Stomach (tissue), 19 donors: ENCODE measurements at places on chromosomes 1 and 21.

DNA sequence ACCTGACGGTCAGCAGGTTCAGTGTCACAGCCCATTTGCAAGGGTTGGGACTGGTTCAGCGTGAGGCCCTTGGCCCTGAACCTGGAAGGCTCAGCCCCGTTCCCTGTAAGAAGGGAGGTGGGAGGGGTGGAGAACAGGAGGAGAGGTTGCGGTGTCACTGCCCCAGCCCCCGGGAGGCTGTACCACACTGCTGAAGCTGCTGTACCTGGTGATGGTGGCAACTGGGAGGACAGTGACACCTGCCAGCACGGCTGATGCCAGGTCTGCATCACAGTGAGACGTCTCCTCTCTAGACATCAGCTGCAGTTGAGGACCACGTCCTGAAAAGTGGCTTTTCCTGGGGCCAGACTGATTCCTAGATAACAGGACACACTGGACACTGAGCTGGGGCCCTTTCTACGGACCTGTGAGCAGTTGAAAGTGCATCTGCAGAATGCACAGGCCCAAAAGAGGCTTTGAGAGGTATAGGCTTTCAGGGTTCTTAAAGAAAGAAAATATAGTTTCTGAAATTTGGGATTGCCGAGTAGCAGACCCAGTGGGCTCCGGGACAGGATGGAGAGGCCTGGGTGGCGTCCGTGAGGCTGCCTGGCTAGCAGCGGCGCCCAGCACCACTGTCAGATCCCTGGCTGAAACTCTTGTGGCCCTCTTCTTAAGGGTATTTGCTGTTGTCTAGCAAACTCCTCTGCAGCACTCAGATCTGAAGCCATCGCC lies 47.7 kb downstream of the COQ8A start:
- DNase-seq: no peak

DNA sequence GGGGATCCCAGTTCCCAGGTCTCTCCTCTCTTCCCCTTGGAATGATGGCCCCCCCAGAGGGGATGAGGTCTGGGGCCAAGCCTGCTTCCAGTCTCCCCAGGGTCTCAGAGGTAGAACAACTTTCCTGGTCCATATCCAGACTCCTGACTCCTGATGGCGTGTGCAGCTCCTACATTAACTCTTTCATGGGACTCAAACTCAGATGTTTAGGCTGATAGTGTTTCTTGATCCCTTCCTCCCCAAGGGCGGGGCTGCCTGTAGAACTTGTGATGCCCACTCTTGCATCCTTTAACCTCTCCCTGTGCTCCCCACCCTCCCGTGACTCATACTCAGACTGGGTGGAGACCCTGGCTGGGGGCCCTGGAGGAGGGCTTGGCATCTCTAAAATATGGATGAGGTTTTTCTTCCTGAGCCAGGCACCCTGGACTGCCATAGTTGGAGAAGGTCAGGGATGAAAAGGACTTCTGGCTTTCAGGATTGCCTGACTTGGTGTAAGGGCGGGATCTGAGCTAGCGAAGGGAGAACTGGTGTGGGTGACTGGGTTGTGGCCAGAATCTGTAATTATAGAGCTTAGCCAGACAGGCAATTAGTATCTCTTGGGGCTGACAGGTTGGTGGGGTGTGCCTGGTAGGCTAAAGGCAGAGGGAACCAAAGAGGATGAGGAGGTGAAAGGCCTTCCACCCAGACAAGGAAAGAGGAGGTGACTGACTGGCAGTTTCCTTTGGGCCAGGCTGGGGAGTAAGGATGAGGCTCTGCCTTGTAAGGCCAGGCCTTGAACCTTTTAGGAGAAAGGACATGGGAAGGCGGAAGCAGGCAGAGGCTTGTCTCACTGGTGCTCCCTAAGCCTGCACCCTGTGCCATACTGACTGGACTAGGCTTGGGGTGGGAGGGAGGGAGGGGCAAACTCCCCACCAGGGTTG lies 1.5 kb downstream of the ATP8B2 start:
- DNase-seq: no peak

- no peak for DNase-seq
Measured at GRCh38 chr1:215377746-215378145, 189.4 kb upstream of the KCTD3 start.

DNA sequence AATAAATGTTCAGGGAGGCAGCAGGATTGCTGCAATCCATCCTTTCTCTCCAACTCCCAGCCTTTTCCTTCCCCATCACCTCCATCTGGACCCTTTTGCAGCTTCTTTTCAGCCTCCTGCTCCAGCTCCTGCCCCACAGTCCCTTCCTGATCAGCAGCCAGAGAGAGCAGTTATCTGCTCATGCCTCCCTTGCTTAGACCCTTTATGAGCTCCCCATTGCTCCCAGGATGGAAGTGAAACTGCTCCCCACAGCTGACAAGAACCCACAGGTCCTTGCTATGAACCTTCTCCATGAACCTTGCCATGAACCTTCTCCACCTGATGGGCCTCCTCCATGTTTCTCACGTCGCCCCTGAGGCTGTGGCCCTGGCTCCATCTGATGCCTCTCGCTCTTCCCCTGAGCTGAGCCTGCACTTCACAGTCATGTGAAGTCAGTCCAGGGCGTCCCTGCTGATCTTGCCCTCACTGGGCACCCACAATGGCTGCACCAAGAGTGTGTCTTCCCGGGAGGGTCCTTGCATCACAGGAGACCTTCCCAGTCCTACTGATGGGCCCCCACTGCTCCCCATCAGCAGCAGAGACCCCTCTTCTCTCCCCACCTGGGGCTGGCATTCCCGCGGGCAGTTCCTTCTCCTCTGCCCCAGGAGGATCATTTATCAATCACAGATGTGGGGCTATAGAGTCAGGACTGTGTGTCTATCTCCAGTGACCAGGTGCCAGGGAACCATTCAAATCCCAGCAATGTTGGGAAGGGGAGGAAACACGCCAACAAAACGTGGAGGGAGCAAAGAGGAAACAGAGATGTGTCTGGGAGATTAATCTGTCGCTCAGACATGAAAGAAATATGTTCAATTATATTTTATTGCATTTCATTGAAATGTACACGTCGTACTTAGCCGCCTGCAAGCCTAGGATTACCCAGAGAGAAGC lies 73.1 kb downstream of the MATN1 start:
- no peak for DNase-seq

DNA sequence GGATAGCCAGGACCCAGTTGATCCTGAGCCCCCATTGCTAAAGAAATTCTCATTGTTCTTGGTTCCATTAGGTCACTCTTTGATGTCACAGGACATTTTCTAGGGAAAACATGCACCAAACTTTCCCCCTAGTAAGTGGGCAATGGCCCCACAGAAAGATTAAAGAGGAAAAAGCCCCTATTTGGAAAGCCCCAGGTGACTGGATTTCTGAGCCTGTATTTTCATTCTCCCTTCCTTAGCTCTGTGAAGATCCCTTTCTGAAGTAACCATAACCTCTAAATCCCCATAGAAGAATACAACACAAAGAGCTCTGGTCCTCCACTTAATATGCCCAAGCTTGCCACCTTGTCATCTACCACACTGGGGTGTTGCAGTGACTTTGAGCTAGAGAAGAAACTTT lies 232.3 kb upstream of the FGGY start:
- DNase-seq: no peak

DNA sequence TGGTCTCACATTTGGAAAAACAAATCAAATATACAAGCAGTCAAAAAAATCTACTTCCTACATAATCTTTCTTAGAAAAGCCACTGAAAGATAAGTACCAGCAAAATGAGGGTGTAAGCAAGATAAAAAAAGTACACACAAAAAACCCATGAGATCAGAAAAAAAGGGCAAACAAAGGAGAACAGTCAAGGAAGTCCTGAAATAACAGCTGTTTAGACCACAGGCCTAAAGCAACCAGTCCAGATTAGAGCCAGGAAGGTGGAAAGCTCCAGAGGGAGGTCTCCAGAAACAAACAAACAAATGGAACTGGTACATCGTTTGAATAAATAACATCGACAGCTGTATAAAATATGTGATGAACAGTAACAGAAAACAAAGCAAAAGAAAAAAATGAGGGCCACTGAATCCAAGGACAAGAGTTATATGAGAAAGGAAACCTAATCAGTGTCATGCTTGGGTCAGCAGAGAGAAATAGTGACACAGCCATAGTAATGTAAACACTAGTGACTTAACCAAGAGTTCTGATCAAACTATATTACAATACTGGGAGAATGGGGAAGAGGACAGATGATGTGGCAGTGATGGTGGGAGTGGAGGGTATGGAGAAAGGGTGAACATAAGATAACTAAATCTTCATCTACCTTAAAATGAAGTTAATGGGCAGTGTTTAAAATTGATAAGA lies 67.5 kb downstream of the NVL start:
- peak; percentile 32 for DNase-seq

DNA sequence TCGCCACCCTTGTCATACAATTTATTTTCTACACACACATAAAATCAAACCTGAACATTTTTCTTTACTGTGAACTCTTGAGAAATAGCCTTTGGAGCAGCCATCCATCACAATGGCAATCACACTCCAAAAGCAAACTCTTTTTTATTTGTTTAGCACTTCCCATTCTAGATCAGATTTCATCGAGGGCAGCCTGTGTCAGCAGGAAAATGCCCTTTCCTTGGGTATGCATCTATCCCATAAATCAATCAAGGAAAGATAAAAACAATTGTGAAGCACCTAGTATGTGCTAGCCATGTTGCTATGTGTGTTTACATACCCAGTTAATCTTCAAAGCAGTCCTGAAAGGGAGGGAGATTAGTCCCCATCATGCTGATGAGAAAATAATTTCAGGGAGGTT lies 484.1 kb upstream of the USP24 start:
- no peak for DNase-seq

- DNase-seq: no peak
Measured at GRCh38 chr1:244914761-244915160, 50.4 kb upstream of the HNRNPU start.

- DNase-seq: peak; percentile 6
Measured at GRCh38 chr1:187985897-187986654, 1157.3 kb downstream of the PLA2G4A start.

GRCh38 chr1:68230901-68231626 lies 1.3 kb downstream of the WLS start:
- DNase-seq: peak; percentile 45

GRCh38 chr1:233015965-233016364 lies 65.6 kb downstream of the NTPCR start:
- DNase-seq: no peak

GRCh38 chr1:233089251-233089650 lies 138.8 kb downstream of the NTPCR start:
- no peak for DNase-seq

- DNase-seq: peak; percentile 96
Measured at GRCh38 chr1:26913754-26914619, at the start of gene NR0B2. Gene NR0B2, minus strand, starts transcription at chr1:26913975. Its CDS starts 35 bp downstream, at chr1:26913940.

DNA sequence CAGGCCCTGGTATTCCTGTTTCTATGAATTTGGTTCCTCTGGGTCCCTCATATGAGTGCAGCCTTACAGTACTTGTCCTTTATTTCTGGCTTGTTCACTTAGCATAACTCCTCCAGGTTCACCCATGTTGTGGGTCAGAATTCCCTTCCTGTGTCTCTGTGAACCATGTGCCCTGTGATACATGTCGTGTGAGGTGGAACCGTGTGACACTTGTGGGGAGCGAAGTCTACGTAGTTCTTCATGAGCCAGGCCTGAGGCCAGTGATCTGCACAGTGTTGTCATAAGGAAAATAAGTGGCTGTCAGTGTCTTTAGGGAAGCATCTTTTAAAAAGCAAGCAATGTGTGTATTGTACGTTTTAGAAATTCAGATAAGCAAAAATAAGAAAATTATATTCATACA lies 122.8 kb downstream of the GALNT2 start:
- no peak for DNase-seq

DNA sequence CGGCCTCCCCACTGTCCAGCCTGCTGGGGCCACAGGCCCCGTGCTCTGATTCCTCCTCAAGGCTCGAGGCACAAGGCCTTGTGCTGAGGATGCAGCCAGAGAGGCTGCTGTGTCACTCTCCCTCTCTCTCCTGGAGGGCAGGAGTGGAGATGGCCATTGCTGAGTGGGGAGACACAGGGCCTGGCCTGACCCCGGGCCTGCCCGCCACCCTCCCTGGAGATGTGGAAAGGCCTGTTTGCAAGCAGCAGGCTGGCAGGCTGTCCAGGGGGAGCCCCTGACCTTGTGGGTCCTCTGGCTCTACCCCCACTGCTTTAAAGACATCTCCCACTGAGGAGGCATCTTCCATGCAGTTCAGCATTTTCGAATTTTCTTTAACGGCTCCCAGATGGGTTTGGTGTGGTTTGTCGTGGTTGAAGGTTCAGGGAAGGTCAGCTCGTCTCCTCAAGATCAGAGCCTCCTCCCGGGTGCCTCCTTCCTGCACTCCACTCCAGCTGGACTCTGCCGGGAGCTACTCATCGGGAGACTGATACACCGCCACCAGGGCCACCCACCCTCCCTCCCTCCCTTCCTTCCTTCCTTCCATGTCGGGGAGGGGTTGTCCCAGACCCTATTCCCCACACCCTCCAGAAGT lies 69.1 kb downstream of the SPSB1 start:
- no peak for DNase-seq

- peak; percentile 35 for DNase-seq
Measured at GRCh38 chr1:11550664-11551283, 71.8 kb downstream of the DISP3 start.
